Bone marrow (tissue), 2 donors: ENCODE measurements at places on chromosomes 3 and 15.

- DNase-seq: no peak
Observed at GRCh38 chr3:152266221-152266995, 2.3 kb upstream of the MBNL1 start.

GRCh38 chr3:152459118-152459515 is 190.4 kb downstream of the MBNL1 start:
- no peak for DNase-seq

DNA sequence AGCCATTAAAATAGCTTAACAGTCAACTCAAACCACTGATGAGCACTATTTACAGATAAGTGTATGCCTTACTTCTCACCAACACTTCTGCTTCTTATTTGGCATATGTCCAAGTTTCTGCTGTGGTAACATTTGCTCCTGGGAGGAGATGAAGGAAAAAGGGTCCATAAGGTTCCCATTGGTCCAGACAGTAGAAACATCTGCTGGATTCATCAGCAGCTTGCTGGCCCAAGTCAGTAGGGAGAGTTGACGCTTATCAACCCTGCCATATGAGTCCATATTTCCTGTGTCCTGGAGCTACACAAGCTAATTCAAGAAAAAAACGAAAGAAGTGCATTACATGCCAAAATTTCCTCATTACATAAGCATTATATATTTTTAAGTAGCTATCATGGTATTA is 824.5 kb downstream of the CADM2 start:
- DNase-seq: no peak

DNA sequence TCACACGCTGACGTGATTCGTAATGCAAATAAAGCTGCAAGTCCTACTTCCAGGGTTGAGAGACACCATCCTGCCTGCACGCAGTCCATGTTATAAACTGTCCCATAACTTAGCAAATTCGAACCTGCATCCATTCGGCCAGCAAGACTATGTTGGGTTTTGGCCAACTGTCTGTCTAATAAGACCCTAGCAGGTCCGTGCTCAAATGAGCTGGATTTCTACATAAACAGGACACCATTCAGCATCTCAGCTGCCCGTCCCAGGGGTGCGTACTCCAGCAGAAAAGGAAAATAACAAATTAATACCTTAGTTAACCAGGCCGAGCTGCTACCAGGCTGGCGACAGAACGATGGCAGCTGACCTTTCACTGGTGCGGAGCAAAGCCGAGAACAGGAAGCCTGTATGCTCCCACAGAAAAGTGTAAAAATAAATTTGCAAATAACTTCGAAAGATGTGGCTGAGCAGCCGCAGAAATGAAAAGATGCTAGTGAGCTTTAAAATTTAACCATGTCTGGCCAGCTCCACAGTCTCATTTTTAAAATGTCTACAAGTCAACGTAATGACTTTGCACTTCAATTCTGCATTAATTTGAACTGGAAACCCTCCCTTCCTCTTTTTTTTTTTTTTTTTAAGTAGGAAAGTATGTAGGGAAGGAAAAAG is 97.1 kb upstream of the SNRPA1 start:
- DNase-seq: no peak

DNA sequence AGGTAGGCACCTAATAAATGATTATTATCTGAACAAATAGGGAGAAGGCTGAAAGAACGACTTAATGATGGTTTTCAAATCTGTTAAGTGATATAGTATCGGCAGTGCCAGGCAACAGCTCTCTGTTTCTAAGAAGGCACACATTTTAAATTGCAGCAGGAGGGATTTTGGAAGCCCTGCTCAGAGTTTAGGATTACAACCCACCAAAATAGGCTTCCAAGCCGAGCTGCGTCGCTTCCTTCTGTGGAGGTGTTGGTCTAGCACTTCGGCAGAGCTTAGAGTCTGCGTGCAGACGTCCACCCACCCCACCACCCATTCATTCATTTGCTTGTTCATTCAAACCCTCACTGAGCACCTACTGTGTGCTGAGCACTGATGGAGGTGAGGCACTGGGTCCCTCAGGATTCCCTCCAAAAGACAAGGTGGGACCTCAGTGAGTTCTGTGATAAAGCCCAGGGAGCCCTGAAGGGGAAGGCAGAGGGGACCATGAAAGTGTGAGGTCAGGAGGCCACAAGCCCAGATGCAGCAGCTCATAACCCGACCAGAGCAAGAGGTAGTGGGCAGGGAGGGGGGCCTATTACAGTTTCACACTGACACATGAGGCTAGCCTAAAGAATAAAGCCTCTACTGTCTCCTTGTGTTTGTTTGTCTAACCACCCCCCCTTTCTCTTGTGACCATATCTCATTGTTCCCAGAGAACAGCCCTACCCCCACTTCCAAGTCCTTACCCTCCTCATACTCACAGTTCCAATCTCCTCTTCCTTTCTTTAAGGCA is 8.9 kb downstream of the ADCY5 start:
- DNase-seq: no peak

GRCh38 chr15:82807920-82808633 is 1.4 kb upstream of the WHAMM start:
- no peak for DNase-seq
